SIG-M5 (cell line): ENCODE measurements at places on chromosomes 7 and 10.

DNA sequence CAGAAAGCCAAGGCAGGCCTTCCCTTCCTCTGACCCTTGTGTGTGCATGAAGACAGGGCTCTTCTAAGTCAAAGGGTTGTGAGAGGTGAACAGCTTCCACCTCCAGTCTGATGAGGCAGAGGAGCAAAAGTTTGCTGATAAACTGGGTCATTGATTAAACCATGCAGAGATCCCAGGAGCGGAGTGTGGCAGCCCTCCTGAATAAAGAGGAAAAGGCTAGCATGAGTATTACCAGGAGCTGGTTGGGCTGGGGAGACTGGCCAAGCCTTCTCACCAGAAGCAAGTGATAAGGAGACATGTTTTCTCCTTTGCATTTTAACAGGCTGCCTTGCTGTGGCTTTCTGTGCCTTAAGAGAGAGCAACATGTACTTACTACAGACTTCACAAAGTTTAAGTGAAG, 10.2 kb downstream of the LMOD2 start:
- DNase-seq = no peak

GRCh38 chr10:57303566-57303965, 942.5 kb upstream of the ZWINT start:
- no peak for DNase-seq

GRCh38 chr7:26183545-26184280, 16.8 kb downstream of the HNRNPA2B1 start:
- no peak for DNase-seq

GRCh38 chr10:51422311-51423120, 276.9 kb downstream of the CSTF2T start:
- DNase-seq = no peak

DNA sequence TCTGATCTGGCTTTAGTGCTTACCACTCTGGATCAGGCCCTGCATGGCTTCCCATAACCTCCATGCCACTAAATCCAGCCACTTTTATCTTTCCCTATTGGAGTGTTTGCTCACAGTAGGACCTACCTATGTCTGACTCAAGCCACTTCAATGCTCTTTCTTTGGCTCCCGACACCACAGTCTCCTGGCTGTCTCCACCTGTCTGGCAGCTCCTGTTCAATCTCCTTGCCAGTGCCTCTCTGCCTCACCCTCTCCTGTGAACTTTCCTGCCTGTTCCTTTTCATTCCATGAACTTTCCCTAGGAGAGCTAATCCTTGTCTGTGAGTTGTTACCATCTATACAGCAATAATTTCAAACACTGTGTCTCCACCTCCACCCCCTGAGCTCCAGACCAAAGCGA, 82.6 kb upstream of the UCN3 start:
- no peak for DNase-seq

- DNase-seq = no peak
Observed at GRCh38 chr7:136585954-136586670, 282.3 kb upstream of the CHRM2 start.

GRCh38 chr7:87475359-87476178, at the start of gene ABCB4:
Gene ABCB4, minus strand, starts transcription at chr7:87475680. Its CDS starts 215 bp downstream, at chr7:87475465.
- DNase-seq = no peak

- DNase-seq = no peak
Observed at GRCh38 chr10:111498560-111498959, 421.7 kb downstream of the ADRA2A start.
